ENCODE measurements at places on chromosomes 3 and 15.

DNA sequence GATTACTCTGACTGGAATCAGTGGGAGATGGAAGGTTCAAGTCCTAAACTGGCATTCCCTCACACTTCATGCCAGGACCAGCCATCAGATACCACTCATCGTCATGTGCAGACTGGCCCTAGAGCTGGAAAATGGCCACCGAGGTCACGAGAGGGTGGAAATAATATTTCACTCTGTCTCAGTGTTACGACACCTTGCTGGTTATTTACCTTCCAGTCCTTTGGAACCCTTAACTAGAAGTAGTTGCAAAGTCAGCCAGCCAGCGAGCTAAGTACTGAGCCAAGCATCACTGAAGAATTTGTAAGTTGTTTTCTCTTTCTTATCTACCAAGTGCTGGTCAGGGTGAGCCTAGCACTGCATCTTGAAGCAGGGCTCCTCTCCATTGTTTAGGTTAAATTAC lies 309.9 kb upstream of the RASGRP1 start:
- no peak for DNase-seq

DNA sequence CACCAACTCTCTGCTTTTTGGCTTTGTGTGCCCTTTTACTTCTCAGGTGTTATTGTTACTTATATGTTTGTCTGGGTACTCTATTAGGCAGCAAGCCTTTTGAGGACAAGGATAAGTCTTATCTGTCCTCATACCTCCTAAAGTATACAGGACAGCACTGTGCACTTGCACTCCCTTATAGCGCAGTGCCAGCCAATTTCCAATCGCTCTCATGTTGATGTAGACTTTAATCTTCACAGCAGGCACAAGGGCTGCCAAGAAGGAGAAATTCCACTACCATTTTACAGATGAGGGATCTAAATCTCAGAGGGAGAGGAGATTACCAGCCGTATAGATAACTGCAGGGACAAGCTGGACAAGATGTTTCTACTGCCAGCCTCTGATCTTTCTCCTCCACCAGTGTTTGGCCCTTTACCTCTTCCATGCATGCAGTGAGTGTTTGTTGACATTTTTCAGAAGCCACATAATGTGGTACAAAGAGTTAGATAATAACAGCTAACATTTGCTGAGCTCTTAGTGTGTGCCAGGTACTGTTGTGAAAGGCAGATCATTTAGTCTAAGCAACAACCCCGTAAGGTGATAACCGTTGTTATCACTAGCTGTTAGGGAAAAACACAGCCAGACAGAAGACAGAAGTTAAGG lies 30.1 kb downstream of the SST start:
- no peak for DNase-seq

DNA sequence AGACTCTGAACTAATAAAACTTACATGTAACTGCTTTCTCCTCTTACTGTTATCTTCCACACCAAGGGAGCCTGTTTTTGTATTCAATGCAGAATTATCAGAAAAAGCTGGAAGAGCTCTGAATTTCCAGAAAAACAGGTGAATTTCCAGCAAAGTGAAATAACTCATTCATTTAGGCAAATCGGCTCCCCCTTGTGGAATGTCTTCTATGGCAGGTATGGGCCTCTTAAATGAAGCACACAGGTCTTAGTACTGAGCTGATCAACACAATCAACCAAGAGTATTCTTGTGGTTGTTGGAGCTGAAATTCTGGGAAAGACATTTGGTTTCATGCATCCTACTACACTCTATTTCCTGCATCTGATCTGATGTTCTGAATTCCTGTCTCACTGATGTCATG lies 31.0 kb upstream of the PTPRG start:
- no peak for DNase-seq

DNA sequence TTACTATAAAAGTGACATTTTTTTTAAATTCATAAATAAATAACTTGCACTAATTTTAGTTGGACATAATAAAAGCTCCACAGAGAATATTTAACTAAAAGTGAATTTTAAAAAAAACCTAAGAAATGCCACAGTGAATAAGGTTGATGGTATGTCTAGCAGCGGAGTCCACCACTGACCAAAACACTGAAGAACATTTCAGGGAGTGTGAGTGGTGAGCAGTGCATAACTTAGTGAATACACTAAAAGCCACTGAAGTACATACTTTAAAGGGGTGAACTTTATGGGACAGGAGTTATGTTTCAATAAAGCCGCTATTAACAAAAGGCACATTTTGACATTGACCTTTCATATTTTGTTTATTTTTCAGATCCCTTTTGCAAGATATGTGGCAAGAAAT lies 32.3 kb downstream of the SRP14 start:
- DNase-seq, result no peak

- no peak for DNase-seq
Measured at GRCh38 chr3:102017784-102018183, 168.5 kb downstream of the NFKBIZ start.

- no peak for DNase-seq
Measured at GRCh38 chr3:28316226-28316625, 32.3 kb upstream of the ZCWPW2 start.

- DNase-seq, result no peak
Measured at GRCh38 chr3:169913323-169913722, 2.0 kb downstream of the SAMD7 start.

GRCh38 chr15:40094156-40094555 lies 14.5 kb downstream of the BMF start:
- no peak for DNase-seq

GRCh38 chr3:89742546-89742945 lies 635.1 kb downstream of the EPHA3 start:
- DNase-seq, result no peak

GRCh38 chr15:61974759-61975158 lies 85.5 kb downstream of the VPS13C start:
- DNase-seq, result no peak

DNA sequence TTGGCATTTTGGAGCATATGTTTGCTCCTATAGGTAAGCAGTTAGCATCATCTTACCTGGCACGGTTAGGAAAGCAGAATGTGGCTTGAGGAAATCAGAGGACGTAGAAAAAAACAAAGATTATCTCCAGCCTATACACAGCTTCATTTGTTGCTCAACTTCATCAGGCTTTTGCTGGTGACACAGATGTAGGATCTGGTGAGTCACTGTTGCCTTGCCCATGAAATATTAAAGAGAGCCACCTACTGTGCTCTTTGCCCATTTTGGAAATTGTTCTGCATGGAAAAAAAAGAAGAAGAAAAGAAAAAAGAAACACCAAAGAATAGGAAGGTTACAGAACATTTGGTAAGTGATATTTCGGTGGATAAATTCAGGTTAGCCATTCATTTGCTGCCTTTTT lies 3.8 kb downstream of the IL1RAP start:
- no peak for DNase-seq

- DNase-seq, result no peak
Measured at GRCh38 chr3:33075995-33076394, 21.0 kb downstream of the GLB1 start.
